Astrocyte (in vitro differentiated cells and primary cell): ENCODE measurements at places on chromosomes 16 and 17. TPM values are rescaled to one million over a fixed set of nuclear protein-coding genes. Genes with fewer than 3 reads are reported as not detected.

Gene CKLF
- 24.5 and 27.9 TPM in 2 replicates for total RNA-seq

- DNase-seq = no peak
These were observed 132.0 kb downstream of the MRTFB start for GRCh38 chr16:14203166-14203565.

DNA sequence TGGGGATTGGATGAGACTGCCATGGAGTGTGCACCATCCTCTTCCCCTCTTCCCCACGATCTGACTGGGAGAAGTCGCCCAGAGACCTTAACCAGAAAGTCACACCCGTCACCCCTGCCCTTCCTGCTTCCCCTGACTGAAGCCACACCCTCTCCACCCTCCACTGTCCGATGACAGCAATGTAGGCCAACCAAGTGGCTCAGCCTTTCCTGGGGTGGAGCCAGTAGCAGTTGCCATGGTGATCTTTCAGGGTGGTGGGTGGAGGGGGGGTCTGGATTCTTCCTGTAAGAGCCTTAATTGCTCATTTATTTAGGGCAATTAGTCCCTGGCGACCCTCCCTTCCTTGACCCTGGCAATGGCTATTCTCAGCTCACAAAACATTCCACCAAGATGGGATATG lies 37.5 kb upstream of the PHB1 start:
- DNase-seq = no peak

DNA sequence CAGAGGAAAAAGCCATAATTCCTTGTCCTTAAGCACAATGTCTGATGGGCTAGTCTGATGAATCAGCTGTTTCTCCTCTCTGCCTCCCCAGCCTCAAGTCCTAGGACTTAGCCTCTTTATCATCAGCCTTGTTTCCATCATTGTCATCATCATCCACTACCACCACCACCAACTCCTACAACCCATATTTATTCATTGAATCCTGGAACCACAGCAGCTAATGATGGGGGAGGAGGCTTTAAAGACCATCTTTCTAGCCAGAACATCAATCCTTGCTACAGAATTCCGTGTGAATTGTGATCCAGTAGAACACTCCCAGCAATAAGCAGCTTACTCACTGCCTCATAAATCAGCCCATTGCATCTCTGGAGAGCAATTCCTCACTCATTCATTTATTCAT lies 97.6 kb upstream of the TMEM132E start:
- no peak for DNase-seq

DNA sequence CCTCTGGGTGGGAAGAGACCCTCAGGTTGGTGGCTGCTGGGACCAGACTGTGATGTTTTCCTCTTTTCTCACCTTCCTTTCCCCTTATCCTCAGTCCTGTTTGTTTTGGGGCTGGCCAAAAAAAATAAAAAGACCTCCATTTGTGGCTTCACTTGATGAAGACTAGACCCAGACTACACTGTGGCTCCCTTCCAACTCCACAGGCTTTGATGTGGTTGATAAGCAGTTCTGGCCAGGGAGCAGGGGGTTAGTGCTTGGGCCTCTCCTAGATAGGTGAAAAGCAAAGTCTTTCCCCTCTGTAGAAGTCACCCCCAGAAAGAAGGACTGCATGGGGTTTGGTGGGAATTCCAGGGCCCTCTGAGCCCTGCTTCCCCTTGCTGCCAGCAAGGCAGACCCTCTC lies 11.2 kb upstream of the ADAM11 start:
- DNase-seq = no peak

- DNase-seq = no peak
These were observed 470 bp upstream of the CDK3 start for GRCh38 chr17:76000016-76000754.

DNA sequence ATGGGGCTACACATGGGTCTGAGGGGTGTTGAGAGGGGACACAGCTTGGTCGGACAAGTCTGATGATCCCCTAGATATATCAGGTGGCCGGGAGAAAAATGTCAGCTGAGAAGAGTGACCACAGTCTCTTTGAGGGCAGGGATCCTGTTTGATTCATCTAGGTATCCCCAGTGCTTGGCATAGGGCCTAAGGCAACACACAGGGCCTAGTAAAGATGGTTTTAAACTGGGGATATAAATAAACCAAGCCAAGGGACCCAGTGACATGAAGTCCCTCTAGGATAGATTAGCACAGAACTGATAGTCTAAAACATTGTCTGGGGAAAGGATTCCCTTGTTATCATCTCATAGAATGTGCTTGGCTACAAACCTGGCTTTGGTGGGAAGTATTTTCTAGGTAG lies 1.4 kb downstream of the ERCC4 start:
- no peak for DNase-seq

DNA sequence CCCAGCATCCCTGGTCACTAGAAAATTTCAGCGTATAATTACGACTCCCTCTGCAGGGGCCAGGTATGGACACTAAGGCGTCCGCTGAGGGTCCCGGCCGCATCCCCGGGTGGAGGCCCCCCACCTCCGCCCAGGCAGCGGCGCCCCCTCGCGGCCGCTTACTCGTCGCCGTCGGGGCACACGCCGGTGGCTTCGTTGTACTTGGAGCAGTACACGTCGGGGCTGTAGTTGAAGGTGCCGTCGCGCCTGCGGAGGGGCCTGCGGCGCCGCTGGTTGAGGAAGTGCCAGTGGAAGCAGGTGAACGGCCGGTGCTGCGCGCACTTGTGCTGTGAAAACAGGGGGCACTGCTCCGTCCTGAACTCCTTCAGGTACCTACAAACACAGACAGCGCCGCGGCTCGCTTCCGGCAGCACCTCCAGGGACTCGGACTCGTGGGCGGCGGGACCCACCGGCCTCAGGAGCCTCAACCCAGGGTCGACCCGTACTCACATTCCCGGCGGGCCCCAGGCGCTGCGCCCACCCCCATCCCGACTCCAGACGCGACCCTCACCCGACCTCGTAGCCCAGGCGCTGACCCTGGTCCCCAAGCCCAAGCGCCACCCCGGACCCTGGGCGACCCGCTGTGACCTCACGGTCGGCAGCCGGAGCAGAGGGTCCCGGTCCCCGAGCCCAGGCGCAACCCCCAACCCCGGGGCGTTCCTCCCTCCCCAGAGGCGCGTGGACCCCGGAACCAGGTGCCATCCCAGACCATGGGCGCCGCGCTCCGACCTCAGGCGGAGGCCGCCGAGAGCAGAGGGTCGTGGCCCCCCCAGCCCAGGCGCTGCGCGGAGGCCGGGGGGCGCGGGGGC lies 596 bp downstream of the UNKL start:
- peak; percentile 8 for DNase-seq
